ENCODE measurements at places on chromosomes 4 and X.

DNA sequence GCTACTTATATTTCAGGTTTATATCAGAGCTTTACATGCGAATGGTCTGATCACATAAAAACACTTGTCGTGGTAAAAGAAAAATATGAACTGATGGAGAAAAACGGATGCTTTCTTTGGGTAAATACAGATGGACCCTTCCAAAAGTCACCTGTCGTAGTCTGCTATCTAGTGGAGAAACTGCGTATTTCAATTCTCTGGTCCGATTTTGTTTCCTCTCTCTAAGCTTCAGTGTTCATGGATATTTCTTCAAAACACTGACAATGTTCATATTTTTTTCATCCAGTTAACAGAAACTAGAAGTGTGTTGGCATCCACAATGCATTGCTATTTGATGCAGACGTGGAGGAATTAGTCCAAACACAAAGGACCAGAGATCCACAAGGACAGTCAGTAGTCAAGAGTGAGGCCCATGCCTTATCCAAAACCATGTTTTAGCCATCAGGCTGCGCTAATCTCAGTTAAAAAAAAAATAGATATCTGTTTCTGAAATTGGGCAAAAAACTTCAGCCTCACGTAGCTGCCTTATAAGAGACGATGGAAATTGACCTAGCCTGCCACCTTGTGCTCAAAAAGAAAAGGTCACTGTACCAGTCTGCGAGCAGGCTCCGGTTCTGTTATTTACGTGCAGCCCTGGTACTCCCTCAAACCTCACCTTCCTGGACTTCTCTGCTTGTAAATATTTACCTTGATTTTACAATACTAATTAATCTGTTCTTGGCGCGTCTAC is 16.0 kb downstream of the MEPE start:
- no peak for DNase-seq

DNA sequence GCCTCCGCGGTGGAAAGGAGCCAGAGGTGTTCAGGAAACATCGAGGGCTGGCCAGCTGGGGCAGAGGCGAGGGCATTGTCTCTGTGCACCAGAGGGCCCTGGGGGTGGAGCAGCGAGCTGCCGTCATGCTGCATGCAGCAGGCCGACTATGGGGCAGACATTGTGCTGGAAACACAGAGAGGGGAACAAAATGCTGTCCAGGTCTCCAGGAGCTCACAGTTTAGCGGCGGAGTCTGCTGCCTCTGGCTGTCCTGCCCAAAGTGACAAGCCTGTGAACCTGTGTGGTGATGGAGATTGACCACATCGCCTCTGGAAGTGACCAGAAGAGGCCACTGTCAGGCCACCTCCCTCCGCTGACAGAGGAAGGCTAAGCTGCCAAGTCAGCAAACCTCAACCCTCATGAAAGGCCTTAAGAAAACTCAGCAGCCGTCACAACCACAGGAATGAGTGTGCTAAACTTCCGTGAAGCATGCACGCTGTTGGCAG is 20.1 kb upstream of the SASH3 start:
- DNase-seq, result no peak

DNA sequence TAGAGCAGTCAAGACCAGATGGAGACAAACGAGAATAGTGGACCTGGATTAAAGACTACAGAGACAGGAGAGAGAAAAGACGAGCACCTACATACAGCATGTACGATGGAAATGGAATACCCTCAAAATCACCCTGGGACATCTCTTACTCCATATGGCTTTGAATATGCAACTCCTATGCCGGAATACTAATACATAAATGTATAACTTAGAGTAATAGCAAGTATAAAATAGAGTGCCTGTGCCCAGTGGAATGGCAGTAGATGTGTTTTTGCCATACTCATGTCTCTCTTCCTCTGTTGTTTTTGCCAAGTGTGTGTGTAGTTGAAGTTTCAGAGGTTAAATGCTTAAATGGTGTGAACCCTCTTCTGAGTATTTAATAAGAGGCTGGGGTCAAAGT is 39.8 kb upstream of the LIMCH1 start:
- no peak for DNase-seq

DNA sequence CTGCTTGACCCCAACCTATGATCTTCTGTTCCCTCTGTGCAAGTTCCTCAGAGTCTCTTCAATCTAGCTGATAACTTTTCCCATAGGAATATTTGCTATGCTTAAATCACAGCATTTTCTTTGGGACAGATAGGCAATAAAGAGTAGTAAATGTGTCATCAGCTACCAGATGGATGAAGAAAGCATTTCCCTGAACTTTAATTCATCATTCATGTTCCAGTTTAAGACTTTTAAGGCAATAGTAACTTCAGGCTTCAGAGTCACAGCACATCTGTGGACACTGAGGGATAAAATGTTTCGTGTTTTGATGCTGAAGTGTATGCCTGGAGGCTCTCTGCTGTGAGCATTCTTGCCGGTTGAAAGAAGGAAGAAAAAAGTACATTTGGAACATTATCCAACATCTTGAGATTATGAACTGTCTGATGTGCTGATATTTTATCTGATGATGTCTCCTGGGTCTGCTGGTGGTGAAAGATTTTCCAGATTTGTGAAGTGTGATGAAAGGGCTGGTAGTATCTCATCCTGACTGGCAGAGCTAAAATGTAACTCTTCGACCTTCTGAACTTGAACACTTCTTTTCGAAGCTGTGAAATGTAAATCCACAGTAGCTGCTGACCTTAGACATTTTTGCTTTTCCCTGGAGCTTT is 133.7 kb downstream of the DCLK2 start:
- DNase-seq, result no peak

DNA sequence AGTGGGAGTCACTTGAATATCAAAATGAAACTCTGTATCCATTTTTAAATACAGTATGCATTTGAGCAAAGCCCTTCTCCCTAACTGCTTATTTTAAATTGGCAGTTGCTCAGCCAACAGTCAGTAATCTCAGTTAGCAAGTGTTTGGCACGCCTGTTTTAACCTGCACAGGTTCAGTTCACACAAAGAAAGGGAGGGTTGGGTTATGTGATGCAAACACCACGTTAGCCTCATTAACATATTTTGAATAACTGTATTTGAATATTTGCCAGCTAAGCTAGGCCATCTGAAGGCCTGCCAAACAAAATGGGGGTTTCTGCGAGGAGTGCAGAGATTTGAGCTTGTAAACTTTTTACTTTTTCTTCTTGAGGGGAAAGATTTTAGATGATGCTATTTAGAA is 19.8 kb downstream of the GAB1 start:
- no peak for DNase-seq

DNA sequence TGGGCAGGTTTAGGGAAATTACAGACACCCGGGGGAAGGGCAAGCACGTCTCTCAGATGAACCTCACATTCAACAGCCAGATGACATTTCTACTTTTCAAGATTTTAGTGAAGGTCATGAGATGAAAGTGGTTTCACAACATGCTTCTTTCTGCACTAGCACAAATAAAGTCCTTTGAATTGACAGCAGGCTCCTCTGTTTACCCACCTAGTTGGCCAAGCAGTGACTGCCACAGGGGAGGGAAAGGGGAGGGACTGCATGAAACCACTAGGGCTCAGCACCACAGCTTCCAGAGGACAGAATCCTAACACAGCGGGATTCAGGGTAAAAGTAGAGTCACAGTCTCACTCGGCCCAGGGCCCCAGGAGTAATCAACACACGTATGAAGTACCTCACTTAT is 6.2 kb downstream of the RAB40A start:
- no peak for DNase-seq

DNA sequence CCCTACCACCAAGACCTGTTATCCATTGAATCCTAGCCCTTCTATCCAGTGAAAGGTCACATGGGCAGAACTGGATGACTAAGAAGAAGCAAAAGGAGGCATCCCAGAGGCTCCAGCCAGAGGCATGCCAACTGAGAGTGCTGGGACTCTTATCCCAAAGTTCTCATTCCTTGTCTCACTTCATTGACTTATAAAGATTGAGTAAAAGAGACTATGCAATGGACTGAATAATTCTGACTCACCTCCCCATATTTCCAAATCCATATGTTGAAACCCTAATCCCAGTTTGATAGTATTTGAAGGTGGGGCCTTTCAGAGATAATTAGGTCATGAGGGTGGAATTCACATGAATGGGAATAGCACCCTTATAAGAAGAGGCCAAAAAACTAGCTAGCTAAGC is 131.4 kb downstream of the COL25A1 start:
- DNase-seq, result no peak

DNA sequence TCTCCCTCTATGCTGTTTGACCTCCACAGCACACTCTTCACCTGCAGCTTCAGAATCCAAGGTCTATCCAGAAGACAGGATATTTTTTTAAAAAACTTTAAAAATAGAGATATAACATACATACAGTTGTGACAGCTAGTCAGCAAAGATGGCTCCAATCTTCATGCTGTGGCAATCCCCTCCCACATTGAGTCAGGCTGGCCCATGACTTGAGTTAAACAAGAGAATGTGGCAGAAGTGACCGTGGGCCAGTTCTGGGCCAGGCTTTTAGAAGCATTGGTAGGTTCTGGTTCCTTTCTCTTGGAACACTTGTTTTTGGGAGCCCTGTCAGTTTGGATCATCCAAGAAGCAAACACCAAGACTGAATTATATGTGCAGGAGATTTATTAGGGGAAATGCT is 36.1 kb upstream of the REPS2 start:
- DNase-seq, result no peak

GRCh38 chr4:154455111-154455510 is 36.5 kb downstream of the DCHS2 start:
- DNase-seq, result no peak

GRCh38 chr4:54898656-54899340 is 226.6 kb downstream of the KDR start:
- DNase-seq, result no peak

DNA sequence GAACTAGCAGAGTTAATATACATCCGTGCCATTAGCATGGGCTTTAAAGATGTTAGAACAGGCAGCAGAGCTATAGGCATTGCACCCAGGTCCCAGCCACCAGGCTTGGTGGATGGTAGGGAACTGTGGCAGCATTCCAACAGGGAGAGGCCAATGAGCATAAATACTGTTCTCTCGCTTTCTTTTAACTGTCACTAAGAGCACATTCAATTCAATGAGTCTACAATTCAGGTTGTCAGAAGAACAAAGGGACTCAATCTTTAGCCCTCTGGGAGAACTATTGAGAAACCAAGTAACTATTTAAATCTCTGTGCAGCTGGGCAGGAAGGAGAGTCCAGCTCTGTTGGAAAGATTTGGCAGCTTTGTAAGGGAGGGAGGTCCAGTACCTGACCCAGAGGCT is 165.6 kb downstream of the CHIC1 start:
- no peak for DNase-seq

DNA sequence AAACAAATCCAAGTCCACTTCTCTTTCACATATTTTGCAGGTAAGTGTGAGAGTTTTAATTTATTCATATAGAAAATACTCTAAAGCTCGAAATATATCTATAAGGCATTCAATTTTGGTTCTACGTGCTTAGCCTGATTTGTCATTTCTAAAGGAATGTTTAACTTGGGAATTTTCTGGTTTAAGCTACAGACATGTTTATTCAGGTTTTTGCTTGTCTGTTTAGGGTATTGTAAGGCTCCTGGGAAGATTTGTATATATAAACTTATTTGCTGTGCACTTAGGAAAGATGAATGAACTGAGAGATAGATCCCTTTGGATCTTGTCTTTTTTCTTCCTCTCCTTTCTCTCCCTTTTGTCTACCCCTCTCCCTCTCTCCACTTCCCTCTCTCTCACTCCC is 185.9 kb upstream of the NEIL3 start:
- no peak for DNase-seq

DNA sequence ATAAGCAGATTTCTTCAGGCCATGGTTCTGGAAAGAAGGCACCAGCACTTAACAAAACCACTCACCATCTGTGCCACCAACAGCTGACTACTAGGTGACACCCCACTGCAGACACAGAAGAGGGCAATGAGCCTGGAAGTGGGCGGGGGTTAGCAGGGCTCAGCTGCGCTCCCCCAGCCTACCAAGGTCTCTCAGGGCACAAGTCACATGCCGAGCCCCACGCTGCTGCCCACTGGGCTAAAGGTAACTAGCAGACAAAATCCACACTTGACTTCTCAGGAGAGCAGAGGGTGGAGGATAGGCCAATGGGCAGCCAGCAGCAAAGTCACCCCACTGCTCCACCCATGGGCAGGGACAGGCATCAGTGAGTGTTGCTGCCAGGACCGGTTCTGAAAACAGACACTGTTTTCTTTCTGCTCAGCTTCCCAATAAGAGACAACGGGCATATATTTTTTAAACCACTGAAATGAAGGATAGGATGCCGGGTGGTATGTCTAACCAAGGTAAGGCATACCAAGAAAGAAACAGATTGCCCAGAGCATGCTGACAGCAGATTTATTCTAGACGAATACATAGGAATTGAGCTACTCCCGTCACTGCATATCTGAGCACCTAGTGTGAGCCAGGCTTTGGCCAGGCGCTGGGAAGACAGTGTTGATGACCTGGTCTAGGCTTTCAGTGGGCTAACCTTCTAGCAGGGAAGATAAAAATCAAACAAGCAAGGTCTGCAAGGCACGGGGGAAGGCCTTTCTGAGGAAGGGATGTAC is 20.1 kb downstream of the ACSL1 start:
- no peak for DNase-seq

DNA sequence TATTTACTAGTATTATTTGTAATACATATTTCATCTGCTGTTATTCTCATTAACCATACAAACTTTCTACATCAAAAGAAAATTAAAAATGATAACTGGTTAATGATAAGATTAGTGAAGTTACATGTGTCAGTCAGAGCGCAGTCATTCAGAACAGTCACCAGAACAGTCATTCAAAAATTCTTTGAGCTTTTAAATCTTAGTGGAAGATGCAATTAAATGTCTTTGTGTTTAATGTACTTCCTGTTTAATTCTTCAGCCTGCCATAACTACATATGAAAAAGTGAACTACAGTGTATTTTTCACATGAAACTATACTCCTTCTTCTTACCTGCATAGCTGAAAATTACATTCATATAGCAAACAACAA is 179.7 kb upstream of the NDST4 start:
- DNase-seq, result no peak

GRCh38 chr4:184645904-184646610 is 3.2 kb downstream of the CASP3 start:
- no peak for DNase-seq

DNA sequence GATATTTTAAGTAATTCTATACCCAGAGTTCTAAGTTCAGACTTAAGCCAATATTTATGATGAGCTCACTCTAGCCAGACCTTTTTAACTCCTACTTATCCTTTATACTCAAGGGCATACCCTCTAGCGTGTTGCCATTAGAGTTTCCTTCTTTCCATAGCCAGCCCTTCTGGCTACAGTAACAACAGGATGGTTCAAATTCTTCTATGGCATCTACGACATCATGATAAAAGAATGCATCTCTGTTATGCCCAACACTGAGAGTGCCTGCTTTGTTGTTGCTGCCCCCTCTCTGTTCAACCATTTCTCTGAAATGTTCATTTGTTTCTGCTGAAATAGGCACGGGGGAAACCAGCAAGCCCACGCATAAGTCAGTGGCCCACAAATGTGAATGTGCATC is 104.5 kb downstream of the UBE2NL start:
- DNase-seq, result no peak

- no peak for DNase-seq
Measured at GRCh38 chr4:169174247-169174646, 96.5 kb downstream of the SH3RF1 start.

DNA sequence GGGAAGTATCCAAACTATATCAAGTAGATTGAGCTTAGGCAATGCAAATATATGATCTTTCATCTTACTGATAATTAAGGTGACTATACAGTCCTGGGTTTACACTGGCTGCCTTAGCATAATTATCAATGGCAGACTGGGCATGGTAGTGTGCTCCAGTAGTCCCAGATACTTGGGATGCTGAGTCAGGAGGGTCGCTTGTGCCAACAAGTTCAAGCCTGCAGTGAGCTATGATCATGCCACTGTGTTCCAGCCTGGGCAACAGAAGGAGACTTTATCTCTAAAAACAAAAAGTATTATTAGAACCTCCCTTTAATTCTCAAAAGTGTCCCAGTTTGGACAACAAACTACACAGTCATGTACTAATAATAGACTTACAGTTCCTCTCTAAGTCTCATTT is 99.4 kb upstream of the RASGEF1B start:
- no peak for DNase-seq
